Esophagus muscularis mucosa (tissue), 4 donors: ENCODE measurements at places on chromosomes 2 and 18. TPM values are rescaled to one million over a fixed set of nuclear protein-coding genes. Genes with fewer than 3 reads are reported as not detected.

AP1S3 gene
- total RNA-seq = 0.45 TPM

GRCh38 chr2:97911206-97911921 is 84.4 kb downstream of the TMEM131 start:
- DNase-seq = no peak

AMER3 gene
- not detected for total RNA-seq

- DNase-seq = no peak
Measured at GRCh38 chr18:61833387-61833786, 59.4 kb downstream of the RNF152 start.

- DNase-seq = no peak
Measured at GRCh38 chr18:22293417-22293816, 124.0 kb downstream of the GATA6 start.

ZAP70 gene
- 2.1 TPM for total RNA-seq

- DNase-seq = no peak
Measured at GRCh38 chr2:79248776-79249175, 89.2 kb upstream of the REG3A start.

GLI2 gene
- total RNA-seq = 7.1 TPM

RNF152 gene
- total RNA-seq = 4.6 TPM

DNA sequence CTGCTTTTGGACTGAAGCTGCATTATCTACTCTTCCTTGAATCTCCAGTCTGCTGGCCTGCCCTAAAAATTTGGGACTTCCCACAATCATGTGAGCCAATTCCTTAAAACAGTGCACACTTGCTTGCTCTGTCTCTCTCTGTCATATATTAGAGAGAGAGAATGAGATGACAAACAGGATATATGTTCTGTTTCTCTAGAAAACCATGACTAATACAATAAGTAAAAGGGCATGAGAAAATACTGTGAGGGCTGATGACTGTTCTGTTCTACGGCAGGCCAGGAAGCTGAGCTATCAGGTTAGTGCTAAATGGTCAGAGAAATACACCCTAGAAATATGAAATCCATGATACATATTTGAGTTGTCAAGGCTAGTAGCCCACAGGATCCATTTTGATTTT is 1896.8 kb upstream of the CELF4 start:
- DNase-seq = no peak

GRCh38 chr2:78992451-78992806 is 33.1 kb upstream of the REG3G start:
- DNase-seq = no peak

DNA sequence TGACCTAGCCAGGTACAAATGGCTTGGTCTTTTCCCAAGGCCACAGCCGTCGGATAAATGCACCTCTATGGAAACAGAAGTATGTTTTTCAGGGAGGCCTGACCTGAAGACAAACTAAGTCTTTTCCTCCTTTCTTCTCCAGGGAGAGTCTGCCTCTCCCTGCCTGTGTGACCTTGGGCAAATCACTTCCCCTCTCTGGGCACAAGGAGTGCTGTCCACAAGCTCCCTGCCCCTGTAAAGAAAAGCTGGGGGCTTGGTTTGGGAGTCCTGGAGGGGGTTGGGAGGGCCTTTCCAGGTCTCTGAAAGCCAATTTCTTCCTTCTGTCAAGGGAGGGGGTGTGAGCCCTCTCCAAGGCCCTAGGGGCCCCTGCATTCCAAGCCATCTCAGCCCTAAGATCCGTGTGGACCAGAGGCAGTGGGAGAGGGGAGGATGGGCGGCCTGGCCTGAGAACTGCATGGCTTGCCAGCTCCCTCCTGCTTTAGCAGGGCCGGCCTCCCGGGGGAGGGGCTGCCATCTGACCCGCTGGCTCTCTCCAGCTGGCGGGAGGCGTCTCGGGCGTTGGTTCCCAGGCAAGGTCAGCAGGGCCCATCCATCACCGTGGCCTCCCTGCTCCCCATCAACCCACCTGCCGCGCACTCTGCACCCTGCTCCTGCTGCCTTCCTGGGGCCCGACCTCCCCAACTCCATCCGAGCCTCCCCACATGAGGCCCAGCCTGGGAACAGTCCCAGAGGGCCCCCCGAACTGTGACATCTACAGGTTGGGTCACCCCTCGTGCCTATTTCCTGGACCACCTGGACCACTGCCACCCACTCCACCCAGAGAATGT is 61.4 kb downstream of the SMAD7 start:
- no peak for DNase-seq

SEPTIN10 gene
- total RNA-seq = 167 TPM

TRABD2A gene
- 1.7 TPM for total RNA-seq

RFX8 gene
- not detected for total RNA-seq
